ENCODE measurements at places on chromosomes 2 and 18. TPM values are rescaled to one million over a fixed set of nuclear protein-coding genes. Genes with fewer than 3 reads are reported as not detected.
A peak's percentile ranks its signal among the peaks of the same experiment; 100 is the strongest.

Gene SERPINB10
- total RNA-seq: not detected

DNA sequence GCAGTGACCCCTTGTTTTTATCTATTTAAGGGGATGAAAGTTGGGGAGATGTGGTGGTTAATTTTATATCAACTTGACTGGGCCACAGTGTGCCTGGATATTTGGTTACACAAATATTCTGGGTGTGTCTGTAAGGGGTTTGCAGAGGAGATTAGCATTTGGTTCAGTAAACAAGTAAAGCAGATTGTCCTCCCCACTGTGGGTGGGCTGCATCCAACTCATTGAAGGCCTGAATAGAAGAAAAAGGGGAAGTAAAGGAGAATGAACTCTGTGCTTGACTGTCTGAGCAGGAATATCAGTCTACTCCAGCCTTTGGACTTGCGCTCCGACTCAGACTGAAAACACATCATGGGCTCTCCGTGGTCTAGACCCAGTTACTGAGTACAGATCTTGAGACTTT, 80.9 kb downstream of the GCA start:
- no peaks in the 10 kb centered on the region for H3K27me3 ChIP-seq
- no peak for DNase-seq
- H3K36me3 ChIP-seq: no peaks in the 10 kb centered on the region
- H3K4me3 ChIP-seq: no peak overlapping the region

Gene IL37
- not detected for total RNA-seq

DNA sequence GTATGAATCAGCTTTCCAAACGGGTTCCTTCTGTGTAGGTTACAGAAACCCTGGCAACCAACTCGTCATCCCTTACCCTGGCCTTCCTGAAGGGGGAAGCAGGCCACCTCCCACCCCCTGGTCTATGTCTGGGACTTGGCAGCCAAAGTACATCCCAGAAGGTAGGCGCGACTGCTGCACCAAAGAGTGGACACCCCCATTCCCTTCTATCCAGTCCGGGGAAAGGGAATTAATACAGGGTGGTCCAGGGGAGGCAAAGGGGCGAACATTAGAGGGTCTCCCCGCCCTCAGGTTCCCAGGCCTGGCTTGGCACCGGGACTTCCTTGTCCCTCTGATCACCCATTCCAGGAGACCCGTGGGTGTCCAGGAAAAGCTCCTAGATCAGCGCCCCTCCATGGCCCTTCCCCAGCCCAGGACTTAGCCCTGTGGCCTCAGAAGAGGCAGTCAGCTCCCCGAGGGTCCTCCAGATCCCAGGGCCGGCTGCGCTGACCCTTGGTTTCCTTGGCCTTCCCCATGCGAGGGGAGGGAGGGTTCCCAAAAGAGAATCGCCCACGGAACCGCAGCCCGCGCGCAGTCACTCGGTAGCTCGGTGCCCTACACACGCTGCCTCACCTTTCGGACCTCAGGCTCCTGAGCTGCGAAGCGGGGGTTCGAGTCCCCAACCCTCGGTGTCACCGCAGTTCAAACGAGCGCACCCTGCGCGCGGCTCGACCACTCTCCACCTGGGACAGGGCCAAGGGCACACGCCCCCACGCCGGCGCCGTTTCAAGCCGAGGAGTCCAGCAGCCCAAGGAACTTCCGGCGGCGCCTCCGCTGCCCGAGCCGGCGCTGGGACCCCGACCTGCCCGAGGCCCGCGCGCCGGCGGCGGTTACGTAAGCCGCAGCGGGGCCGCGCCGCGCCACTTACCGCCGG, at the start of gene PER2:
TSS of gene PER2 (minus strand) at position 874 of the 913 bp plus-strand sequence. CDS start 10,674 bp downstream, outside the sequence.
- H3K36me3 ChIP-seq: no peaks in the 10 kb centered on the region
- peak within 1 kb of the TSS; percentile 90 for H3K4me3 ChIP-seq
- no peaks in the 10 kb centered on the region for H3K27me3 ChIP-seq
- peaks cover 10% of the 10 kb centered on the region for H3K4me1 ChIP-seq

Gene CGREF1
- total RNA-seq: 20.8 TPM

Gene OSR1
- 5.6 TPM for total RNA-seq

- no peak for DNase-seq
- H3K27me3 ChIP-seq: no peaks in the 10 kb centered on the region
- H3K36me3 ChIP-seq: no peaks in the 10 kb centered on the region
- peaks cover 21% of the 10 kb centered on the region for H3K4me1 ChIP-seq
Observed at GRCh38 chr2:11537951-11538350, 4.1 kb downstream of the GREB1 start.

Gene MOCOS
- total RNA-seq: 5.4 TPM

Data from ovary (tissue), 10 donors.